LNCaP clone FGC (cell line): ENCODE measurements at places on chromosomes 12 and 14.

DNA sequence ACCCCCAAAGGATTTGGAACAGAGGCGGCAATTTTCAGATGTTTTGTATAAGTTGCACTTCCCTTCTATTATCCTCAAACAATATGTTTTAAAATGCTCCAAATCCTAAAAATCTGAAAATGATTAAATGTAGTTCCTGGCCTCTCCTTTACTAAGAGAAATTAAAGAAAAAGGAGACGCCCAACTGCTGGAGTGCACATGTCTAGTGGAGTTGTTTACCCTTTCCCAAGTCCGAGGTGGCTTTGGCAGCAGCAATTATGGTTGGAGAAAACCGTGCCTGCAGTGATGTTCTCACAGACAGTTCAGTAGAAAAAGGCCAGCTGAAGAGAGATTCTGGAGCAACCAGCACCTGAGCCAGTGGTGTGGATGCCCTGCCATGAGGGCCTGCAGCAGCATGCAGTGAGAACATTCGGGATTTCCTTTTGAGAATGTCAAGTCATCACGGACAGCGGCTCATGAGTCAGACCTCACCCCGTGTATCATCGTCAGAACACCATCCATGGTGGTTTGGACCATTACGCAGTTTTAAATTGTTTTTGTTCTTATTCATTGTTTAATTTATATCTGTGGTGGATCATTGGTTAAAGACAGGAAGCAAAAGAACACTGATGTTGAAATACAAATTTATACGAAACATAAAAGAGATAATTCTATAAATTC is 179.0 kb upstream of the KRR1 start:
- no peak for DNase-seq

- no peak for DNase-seq
Observed at GRCh38 chr14:33925235-33925634, 25.6 kb downstream of the EGLN3 start.

GRCh38 chr12:70784042-70784668 is 136.4 kb downstream of the PTPRR start:
- no peak for DNase-seq

- no peak for DNase-seq
Observed at GRCh38 chr12:124599074-124599999, 31.9 kb upstream of the NCOR2 start.

DNA sequence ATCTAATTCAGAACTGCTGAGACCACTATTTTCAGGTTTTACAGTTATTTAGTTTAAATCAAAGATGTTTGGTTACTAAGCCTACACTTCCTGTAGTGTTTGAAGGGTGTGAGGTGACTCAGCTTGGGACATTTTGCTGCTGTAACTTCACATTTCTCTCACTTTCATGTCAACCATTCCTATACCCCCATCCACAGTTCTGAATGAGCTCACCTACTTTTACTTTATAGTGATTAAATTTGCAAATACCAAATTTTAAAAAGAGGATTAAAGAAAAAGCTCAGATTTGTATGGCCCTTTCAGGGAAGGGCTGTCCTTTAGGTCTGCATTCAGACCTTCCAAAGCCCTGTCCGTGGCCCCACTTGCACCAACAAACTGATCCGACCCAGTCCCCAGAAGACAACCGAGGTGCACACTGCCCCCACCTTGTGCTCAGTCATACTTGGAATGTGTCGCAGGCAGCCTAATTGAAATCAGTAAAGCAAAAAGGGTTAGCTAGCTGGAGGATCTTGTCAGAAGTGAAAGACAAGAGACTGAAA is 174.4 kb downstream of the MON2 start:
- no peak for DNase-seq

GRCh38 chr12:41881891-41882805 is 262.5 kb downstream of the GXYLT1 start:
- DNase-seq, result no peak

DNA sequence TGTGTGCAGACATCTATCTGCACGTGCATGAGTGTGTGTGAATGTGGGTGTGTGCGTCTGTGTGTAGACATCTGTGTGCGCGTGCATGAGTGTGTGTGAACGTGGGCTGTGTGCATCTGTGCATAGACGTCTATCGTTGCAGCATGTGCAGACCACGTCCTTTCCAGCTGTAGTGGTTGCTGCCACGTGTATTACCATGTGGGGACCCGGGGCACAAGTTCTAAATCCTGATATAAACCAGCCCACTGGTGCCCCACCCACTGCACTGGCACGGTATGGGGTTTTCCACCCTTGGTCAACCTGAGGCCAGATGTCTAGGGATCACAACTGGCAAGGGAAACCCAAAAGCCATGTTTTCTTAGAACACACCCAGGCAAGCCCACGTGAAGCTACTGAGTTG is 197.0 kb downstream of the ANO2 start:
- no peak for DNase-seq

GRCh38 chr12:23169012-23169695 is 544.2 kb downstream of the ETNK1 start:
- no peak for DNase-seq

DNA sequence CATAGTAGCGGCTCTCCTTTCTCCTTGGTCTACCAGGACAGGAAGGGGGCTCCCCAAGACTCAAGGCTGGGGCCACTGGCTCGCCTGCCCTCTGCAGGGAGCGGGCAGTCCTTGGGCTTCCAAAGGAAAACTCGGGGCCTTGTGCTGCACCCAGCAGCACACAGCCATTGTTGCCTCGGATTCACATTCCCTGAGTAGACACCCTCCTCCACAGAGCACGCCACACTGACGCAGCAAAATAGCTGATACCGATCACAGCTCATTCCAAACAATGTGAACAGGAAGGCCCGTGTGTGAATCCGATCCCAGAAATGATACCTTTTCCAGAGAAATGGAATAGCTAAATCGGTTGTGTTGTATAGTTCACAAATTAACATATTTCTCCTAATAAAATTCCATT is 65.1 kb upstream of the DYNC1H1 start:
- DNase-seq, result no peak

DNA sequence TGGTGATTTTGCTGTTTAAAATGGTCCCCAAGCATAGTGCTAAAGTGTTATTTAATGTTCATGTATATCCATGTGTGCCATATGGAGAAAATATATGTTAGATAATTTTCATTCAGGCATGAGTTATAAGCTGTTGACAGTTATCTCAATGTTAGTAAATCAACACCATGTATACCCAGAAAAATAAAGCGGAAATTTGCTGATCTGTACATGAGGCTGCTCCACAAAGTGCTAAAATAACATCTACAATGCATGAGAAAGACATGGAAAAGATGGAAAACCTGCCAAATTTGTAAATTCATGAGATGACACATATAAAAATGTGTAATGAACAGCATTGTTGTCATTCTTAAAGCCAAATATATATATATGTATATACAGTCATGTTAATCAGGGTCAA is 1199.2 kb downstream of the FSCB start:
- no peak for DNase-seq

DNA sequence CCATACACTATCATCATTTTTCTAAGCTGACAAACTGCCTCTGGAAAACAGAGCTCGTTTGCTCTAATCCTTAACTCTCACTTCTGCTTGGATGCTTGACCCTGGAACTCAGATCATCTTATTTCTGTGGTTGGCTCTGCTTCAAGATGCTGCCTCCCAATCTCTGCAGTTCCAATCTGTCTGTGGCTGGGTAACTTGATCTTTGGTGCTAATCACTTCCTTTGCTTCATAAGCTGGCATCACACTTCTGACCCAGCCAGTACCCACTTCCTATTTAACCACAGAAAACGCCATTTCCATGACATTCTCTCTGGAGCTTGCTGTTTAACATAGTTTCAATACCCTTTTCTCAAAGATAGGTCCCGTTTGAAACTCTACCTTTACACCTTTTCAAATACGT is 254.2 kb downstream of the ACSS3 start:
- DNase-seq, result no peak

DNA sequence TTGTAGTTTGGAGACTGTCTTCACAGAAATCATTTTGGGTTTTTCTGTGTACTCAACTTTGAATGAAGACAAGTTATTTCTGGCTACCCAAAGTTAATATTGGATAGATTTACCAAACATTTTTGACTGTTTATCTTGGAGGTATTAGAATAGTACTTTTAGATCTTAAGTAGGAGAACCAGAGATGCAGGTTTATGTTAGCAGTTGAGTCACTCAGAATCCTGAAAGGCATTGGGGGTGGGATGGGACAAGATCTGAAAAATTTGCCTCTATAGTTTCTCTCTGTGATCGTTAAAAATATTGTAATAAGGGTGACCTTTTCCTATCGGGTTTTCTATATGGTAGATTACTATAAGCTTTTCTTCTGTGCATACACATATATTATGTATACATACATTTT is 112.3 kb downstream of the TTC6 start:
- DNase-seq, result peak; percentile 15

DNA sequence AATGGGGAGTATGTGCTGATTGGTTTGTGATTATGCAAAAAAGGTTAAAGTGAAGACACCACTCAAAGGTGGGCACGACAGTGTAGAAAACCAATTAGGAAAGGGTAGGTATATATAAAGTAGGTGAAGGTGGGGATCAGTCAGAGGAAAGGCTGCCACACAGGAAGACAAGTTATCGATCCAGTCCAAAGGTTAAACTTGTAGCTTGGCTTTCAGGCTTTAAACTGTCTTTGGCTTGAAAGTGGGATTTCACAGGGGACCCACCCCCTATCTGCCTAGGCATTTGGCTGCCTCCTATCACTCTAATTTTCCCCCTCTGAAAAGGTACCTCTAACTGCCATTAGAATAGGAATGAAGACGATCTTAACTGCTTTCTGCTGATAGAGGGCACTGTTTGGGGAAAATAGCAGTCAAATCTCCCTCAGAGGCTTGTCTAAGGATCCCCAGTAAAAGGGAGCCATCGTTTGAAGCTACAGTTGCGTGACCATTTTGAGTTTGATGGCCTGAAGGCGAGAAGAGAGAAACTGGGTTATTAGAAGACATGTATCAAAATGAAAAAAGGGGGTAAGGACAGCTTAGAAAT is 250.2 kb downstream of the GPHN start:
- no peak for DNase-seq

DNA sequence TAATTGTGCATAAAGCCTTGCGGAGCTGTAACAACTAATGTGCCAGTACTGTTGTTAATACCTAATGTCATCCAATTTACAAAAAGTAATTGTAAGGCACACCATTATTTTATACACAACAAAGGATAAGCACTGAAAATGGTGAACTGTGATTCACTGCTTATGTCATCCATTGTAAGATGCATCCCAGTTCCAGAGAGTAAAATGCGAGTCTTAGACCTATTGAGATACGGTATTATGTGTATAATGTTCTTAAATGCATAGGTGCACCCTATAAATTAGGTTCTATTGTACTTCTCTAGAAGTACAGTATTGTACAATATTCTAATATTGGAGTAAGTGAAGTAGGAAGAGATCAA is 406 bp downstream of the PARP2 start:
- DNase-seq, result no peak

DNA sequence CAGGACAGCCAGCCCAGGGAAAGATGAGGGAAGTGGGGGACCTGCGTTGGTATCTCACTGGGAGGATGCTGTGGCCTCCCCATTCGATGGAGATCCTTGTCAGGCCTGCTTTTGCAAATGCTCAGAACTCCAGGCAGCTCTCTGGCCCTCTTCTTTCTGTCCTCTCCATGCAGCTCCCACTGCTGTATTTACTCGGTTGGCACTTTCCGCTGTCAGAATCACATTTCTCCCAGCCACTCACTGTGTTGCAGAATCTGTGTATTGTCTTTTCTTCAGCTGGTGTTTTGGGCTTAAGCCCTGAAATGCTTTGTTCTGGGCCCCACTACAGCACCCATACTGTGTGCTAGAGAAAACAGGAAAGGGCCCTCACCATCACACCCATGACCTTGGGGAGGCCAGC is 401.1 kb downstream of the RGS6 start:
- no peak for DNase-seq

GRCh38 chr12:89787763-89788162 is 79.1 kb upstream of the ATP2B1 start:
- no peak for DNase-seq

DNA sequence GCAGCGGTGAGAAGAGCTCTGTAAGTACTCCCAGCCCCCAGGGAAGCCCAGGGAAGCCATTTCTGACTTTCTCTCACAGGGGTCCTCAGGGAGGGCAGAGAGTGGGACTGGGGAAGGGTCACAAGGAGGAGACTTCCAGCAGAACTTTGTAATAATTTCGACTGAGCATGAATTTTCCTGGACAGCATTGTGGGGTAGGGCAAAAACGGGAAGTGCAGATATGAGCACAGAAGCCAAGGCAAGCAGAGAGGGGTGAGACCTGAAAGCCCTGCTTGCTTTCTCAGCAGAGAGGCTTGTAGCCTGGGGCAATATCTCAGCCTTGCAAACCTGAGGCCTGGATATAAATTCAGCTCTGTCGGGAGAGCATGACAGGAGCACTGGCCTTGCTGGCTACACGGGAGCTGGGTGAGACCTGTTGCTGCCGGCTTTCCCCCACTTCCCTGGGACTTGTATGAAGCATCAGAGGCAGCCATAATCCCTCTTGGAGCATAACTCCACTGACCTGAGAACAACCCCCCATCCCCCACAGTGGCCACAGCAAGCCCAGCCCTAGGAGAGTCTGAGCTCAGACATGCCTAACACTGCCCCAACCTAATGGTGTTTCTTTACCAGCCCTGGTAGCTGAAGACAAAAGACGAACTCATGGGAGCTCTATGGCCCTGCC is 9.8 kb upstream of the IQSEC3 start:
- DNase-seq, result no peak

DNA sequence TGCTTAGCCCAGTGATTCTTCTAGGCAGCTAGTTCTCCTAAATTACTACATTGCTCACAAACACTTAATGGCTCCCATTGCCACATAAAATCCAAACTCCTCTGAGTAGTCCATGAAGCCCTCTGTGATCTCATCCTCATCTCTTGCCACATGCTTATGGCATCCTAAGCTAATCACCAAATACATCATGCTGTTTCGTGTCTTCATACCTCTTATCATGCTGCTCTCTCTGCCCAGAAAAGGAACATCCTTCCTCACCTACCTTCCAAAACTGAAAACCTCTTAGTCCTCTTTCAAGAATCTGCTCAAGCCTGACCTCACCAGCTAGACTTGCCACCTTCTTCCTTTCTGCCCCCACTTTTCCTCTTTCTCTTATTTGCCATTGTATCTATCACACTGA is 108.5 kb downstream of the DUSP6 start:
- DNase-seq, result no peak

DNA sequence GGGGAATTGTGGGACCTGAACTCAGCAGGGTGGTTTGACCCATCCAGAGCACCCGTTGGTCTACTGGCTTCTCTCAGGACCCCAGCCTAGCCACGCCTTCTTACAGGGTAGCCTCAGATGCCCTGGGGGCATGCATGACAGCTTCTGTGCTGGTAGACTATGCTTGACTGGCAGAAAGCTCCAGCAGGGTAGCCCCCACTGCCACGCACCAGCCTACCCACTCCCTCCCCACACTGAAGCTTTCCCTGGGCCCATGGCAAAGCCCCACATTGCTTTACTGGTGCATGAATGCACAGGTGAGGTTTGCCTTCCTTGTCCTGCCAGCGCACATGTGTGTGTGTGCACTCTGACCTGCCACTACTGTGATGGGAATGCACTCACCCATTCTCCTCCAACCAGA is 772.2 kb downstream of the LRFN5 start:
- no peak for DNase-seq
